HCEC 1CT (cell line): ENCODE measurements at places on chromosomes 12 and 14.

DNA sequence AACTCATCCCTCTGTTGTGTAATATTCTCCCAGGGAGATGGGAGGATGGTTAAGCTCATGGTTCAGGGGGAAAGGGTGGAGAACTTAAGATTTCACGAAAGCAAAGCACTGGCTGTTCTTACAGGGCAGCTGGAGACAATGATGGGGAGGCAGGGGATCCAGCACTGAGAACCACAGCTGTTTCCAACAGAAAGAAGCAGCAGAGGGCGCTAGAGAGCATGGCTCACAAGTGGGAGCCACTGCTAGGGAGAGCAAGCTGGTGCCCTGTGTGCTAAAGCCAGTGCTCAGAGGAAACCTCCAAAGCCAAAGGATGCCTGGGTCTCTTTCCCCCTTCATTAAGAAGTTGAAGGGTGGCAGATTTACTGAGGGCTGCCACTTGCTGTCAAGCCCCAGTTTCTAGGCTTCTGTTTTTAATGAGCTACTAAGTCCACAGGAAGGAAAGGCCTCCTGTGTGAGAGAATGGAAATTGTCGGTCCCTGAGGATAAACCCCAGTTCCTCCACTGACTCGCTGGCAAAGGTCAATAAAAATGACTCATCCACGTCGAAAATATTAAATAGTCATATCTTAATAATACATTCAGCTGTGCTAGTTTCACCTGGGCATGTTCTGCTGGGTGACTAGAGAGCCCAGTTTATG is 199.7 kb downstream of the ANO2 start:
- no peak for DNase-seq

DNA sequence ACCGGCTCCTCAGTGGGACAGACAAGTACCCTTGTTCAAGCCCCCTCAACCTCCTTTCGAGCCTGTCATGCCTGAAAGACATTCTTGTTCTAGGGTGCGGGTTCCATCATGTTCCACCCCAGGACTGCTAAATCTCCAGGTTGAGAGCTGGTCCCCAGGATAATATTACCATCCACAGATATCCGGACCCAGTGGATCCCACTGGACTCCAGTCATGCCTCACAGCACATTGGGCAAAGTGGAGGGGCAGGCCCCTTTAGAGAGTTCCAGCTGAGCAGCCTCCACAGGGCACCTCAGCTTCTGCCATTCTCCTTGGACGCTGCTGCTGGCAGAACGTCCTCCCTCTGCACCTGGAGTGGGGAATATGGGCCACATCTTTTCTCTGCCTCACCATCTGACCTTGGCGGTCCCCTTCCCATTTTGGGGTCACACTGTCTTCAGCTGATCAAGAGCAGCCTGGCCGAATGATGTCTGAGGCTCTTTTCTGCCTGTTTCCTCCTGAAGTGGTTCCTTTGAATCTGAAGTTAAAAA is 137.4 kb downstream of the BCL11B start:
- no peak for DNase-seq

GRCh38 chr14:85010186-85010585 is 519.8 kb upstream of the FLRT2 start:
- DNase-seq = peak; percentile 7

DNA sequence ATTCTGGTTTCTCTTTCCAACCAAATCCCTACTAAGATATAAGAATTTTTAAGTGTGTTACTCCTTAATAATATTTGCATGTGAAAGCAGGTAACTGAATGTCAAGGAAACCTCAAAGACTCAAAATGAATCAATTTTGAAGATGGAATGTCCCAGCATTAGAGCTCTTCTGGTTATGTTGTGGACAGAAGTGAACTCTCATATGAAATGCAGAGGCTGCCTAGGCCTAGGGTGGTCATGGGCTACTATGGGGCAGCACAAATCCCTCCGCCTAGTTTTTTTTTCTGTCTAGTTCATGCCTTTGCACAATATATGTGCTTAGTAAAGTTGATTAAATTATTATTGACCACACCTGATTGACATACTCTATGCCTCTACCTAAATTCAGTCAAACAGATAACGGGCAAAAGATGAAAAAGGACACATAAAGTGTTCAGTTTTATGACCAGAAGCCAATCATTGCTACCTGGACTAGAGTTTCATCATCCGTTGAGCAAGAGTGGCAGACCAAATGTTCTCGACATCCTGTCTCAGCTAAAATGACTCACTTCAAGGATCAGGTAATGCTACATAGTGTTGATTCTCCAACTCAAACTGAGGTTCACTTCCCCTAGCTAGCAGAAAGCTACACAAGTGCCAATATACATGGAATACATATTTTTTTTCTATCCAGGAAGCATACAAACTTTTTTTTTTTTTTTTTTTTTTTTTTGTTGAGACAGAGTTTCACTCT is 1211.4 kb downstream of the VRK1 start:
- DNase-seq = no peak

GRCh38 chr14:96014176-96014575 is 25.0 kb upstream of the C14orf132 start:
- DNase-seq = no peak

GRCh38 chr12:105480162-105480561 is 149.7 kb downstream of the C12orf75 start:
- peak; percentile 45 for DNase-seq

DNA sequence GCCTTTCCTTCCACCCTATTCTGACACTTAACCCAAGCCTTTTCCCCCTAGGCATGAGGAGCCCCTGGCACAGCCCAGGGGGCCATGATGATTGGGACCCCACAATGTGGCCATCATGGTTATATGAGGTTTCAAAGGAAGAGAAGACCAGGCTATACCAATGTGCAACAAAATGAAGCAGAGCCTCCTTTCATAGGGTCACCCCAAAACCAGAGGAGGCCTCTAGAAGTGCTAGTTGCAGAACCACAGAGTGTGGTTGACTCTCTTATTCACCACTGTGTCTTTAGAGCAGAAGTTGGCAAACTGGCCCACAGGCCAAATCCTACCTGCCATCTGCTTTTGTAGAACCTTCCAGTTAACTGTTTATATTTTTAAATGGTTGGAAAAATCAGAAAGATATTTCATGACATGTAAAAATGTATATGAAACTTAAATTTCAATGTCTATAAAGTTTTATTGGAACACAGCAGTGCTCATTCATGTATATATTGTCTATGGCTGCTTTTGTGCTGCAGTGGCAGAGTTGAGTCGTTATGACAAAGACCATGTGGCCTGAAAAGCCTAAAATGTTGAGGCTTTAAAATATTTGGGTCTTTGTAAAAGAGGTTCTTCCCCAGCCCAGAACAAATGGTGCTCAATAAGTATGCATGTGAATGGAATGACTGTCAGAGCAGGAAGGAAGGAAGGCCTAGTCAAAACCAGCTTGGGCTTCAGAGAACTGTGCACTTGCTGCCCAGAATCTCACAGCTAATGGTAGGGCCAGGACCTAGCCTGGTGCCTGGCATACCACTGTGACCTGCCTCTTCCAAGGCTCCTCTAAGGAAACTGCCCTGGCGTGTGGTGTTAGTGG is 49.2 kb downstream of the SUSD6 start:
- DNase-seq = no peak

DNA sequence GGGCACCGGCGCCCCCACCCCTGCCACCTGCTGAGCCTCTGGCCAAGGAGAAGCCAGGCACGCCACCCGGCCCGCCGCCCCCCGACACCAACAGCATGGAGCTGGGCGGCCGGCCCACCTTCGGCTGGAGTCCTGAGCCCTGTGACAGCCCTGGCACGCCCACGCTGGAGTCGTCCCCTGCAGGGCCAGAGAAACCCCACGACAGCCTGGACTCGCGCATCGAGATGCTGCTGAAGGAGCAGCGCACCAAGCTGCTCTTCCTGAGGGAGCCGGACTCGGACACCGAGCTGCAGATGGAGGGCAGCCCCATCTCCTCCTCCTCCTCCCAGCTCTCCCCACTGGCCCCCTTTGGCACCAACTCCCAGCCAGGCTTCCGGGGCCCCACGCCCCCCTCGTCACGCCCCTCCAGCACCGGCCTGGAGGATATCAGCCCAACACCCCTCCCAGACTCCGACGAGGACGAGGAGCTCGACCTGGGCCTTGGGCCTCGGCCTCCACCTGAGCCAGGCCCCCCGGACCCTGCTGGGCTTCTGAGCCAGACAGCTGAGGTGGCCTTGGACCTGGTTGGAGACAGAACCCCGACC is 6.5 kb downstream of the SETD1B start:
- no peak for DNase-seq

DNA sequence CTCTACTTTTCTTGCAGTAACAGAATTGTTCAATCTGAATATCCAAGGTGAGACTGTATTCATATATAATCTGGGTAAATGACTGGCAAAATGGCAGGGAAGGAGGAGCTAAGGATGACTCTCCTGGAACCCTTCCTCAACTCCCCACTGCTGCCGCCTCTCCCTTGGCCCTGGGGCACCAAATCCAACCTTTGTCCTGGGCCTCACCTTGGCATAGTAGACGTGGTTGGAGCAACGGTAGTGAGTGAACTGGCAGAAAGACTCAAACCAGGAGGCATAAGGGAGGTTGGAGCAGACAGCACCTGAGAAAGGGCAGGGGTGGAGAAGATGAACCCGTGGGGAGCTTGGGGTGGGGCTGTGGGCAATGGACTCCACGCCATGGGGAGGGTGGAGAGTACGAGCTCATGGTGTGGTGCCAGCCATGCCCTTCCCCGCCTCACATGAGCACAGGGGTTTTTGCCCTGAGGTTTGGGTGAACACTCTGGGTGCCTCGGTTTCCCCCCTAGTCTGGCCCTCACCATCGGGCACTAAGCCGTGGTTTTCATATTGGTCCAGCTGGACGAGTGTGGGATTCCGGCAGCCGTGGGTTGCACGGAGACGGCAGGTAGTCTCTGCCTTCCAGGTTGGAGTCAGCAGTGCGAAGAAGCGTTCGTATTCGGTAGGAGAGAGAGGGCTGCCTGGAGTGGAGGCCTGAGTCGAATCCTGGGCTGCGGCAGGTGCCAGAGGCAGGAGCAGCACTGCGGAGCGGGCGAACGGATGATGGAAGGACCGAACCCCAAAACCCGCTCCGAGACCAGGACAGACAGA is 753 bp downstream of the ACRBP start:
- DNase-seq = no peak

- DNase-seq = no peak
Observed at GRCh38 chr12:74250891-74251290, 286.7 kb upstream of the ATXN7L3B start.

DNA sequence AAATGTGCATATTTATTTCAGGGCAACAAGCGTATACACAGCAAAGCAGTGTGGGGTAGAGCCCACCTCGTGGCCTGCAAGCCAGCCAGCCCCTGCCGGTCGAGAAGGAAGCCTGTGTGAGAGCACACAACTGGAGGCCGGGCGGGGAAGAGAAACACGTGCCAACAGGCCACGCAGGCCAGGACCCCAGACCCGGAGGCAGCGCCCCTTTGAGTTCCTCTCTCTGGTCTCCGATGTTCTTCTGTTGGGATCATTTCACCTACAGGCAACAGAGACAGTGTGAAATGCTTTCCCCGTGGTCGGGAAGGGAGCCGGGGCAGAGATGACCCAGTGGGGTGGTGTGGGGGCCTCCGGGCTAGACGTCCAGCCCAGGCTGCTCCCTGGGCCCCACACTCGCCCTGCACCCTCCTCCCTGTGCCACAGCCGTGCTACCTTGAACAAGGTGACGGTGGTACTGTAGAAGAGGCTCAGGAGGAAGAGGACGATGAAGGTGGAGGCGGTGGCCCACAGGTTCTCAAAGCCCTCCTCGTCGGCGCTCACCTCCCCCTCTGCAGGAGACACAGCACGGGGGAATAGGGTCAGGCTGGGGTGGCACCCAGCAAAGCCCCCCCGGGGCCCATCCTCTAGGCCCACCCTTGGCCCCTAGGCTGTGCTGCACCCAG is 325.5 kb downstream of the TMEM121 start:
- no peak for DNase-seq

DNA sequence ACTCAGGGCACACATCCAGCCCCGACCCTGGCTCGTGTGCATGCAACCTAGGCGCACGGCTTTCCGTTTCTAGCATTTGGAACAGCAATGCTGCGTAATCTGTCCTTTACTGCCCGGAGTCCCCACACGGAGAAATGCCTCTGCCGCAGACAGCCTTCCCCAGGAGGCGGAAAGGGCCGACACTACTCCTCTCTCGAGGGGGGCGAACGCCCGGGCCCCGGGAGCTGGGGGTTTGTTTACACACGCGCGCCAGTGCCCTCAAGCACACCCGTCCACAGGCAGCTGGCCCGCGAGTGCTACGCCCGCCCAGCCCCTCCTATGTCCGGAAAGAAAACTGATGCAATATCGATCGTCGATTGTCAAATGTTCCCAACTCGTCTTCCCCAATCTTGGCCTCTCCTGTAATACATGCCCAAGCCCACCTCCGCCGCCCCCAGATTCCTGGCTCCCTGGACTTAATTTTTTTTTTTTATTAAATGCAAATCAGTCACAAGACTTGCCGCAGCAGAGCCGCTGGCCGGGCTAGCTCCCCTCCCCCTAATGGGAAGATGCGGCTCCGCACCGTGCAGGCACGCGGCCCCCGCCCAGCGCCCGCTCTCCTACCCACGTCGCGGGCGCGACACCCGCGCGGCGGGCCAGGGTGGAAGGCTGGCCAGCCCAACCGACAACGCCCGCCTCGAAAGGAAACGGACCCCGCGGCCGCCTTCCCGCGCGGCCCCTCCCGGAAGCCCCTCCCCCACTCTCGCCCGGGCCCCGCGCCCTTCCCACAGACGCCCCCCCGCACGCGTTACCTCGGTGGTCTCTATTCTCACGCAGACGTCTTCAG is 642 bp downstream of the SLC38A2 start:
- peak; percentile 65 for DNase-seq

DNA sequence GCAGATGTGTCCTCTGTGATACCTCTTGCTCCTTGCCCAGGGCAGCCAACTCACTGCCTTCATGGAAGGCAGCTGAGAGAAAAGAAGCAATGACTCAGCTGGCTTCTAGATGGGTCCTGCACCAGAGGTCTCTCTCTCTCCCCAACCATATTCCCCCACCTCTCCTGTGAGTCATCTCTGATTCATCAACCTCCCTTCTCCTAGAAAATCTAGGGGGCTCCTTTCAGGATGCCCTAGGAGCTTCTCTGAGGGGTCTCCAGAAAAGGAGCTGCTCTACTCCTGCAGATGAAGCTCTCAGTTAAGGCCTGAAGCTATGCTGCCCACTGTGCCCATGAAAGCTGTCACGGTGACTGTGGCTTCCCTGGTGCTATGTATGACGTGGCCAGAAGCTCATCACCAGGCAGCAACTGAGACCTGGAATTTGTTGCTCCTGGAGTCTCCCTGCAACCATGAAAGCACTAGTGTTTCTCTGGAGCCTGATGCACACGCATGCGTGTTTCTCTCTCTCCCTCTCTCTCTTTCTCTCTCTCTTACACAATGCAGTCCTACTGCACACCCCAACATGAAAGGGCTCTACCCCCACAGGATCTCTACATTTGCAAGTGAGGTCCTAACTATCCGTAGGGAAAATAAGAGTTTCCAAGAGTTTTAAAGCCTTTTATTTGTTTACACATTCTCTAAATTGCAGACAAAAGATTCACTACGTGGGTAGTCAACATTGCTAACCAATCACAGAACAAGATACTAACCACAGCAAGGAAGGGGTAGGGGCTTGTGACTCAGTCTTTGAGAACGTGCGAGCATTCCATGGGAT is 285.3 kb downstream of the DPF3 start:
- peak; percentile 95 for DNase-seq

GRCh38 chr14:87060405-87060804 is 932.6 kb downstream of the GALC start:
- DNase-seq = no peak

- DNase-seq = no peak
Observed at GRCh38 chr14:66046591-66046990, 439.6 kb upstream of the CCDC196 start.
